ENCODE measurements at places on chromosomes 7 and 10.

DNA sequence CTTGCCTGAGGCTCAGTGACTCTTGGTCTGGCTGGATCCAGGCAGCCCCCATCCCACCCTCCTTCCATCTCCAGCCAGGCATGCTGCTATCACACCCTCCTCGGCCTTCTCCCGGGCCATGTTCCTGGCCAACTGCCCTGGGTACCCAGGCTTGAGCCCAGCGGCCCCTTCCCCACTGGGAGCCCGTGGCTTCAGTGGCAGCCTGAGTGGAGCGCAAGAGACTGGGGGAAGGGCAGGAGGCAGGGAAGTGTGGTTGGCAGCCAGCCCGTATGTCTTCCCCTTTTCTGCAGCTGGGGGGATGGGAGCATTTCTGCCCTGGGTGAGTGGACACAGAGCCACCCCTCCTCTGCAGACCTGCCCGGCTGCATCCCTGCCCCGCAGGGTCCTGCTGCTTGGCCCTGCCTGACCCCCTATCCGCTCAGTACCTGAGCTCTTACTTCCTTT lies 148.5 kb downstream of the ARHGAP22 start:
- no peak for DNase-seq

DNA sequence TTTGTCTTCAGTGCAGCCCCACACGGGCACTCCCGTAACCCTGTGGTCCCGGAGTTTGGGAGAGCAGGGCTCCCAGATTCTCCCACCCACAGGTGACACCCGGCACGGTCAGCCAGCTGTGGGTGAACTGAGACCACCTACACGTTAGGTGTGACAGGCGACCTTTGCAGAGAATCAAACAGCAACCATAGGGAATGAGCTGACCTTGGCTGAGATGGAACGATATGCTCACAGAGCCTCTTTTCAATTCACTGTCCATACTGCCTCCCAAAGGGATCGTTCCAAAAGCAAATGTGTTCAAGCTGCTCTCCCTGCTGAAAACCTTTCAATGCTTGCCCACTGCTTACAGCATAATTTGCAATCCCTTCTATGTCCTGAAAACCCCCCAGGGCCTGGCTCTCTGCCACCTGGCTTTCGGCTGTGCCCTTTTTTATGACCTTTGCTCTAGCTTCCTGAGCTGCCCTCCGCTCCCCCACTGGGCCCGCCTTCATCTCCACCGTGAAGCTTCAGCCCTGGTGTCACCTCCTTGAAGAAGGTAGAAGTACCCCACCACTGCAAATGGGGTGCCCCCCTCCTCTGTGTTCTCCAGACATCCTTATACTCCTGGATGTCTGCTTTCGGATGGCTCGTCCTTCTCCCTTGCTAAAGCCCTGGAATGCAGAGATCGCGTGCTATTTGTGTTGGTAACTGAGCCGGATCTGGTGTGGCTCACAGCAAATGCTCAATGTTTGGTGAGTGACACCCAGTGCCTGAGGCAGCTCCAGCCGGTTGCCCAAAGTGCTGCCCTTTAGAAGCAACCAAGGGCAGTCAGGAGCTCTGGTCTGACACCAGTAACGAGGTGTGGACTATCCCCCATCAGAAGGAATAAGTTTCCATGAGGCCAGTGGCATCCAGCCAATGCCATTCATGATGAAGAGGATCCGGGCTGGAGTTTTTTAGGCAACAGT lies 90.4 kb downstream of the KIAA1549 start:
- no peak for DNase-seq

GRCh38 chr7:101625031-101625791 lies 3.9 kb downstream of the MYL10 start:
- no peak for DNase-seq

DNA sequence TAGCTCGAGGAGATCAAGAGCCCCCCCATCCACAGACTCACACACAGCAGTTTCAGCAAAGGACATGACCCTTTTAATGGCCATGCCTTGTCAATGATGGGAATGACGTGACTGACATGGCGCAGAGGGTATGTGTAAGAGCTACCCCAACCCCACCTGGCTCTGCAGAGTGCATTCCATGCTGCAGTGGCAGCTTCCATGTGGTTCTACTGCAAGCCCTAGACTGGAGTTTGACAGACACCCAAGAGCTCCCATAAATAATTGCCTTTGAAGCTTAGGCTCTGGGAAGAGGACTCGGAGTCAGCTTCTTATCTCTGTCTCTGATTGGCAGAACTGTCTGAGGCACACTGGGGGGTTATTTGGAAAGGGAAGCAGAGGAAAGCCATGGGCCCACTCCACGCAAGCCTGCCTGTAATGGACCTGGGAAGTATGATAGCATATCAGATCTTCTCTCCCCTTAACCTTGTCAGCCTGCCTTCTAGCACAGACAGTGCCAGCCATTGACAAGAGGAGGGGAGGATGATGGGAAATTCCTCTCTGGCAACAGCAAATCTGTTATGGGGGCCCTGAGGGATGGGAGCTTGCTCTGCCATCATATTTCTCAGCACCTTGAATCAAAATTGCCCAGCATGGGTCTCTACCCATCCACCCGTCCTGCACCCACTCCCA lies 478.5 kb upstream of the PODXL start:
- DNase-seq: no peak

GRCh38 chr10:129784891-129785290 lies 179.2 kb downstream of the EBF3 start:
- DNase-seq: no peak

GRCh38 chr7:118045629-118046028 lies 138.3 kb upstream of the LSM8 start:
- DNase-seq: no peak

GRCh38 chr10:69415951-69416350 lies 767 bp downstream of the TACR2 start:
- no peak for DNase-seq

GRCh38 chr10:104122225-104123107 lies 495 bp downstream of the SFR1 start:
- DNase-seq: no peak

- DNase-seq: no peak
Measured at GRCh38 chr7:116120839-116121238, 89.5 kb upstream of the TES start.

- DNase-seq: no peak
Measured at GRCh38 chr10:63703740-63704345, 182.6 kb downstream of the REEP3 start.

- DNase-seq: no peak
Measured at GRCh38 chr10:119221666-119222065, 14.3 kb downstream of the GRK5 start.

DNA sequence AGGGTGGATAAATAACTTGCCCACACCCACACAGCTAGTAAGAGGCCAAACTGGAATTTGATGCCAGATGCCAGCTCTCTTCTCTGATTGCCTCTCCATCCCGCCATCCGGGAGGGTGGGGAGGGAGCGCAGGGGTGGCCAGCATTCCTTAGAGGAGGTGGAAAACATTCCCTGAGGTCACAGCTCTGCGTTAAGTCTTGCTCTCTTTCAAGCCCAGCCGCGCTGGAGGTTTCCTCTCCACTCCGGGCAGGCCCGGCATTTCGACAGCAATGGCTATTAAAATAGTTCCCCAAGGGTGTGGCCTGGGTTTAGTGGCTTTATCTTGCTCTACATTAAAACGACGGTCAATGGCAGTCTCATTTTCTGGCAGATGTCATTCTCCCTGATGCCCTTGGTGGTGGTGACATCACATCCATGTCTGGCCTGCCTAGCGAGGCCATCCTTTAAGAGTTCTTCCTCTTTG lies 16.1 kb upstream of the C10orf71 start:
- DNase-seq: no peak

GRCh38 chr10:110822035-110822711 lies 49.6 kb upstream of the PDCD4 start:
- DNase-seq: no peak

- DNase-seq: no peak
Measured at GRCh38 chr10:122349758-122350369, 24.6 kb upstream of the PLEKHA1 start.

DNA sequence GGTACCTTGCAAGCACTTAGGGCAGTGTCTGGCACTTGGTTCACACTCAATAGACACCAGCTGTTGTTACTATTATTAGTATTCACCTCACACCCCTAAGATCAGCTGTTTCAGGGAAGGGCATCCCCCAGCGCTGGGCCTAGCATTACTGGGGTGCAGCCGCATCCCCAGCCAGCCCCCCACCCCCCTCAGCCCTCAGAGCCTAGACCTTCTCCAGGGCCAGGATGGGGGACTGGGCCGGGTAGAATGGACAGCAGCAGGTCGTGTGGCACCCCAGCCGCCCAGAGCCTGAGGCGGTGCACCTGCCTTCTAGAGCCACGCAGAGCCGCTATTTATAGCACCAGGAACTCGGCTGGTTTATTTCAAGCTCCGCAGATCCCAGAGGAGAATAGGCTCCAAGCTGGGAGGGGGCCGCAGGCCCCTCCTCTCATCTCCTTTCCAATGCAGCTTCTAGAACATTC lies 60.5 kb downstream of the GTF2IRD1 start:
- no peak for DNase-seq

DNA sequence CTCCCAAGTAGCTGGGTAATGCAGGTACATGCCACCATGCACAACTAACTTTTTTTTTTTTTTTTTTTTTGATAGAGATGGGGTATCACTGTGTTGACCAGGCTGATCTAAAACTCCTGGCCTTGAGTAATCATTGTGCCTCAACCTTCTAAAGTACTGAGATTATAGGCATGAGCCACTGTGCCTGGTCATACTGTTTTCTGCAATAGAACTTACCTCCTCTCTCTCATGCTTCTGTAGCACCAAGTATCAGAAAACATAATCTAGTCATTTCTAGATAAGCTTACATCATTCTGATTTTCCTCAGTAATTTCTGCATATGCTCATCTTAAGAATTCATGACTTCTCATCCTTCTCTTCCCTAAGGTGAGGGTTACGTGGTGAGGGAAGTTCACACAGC lies 210.0 kb downstream of the IMMP2L start:
- no peak for DNase-seq

GRCh38 chr7:43006008-43006407 lies 73.8 kb downstream of the MRPL32 start:
- no peak for DNase-seq

DNA sequence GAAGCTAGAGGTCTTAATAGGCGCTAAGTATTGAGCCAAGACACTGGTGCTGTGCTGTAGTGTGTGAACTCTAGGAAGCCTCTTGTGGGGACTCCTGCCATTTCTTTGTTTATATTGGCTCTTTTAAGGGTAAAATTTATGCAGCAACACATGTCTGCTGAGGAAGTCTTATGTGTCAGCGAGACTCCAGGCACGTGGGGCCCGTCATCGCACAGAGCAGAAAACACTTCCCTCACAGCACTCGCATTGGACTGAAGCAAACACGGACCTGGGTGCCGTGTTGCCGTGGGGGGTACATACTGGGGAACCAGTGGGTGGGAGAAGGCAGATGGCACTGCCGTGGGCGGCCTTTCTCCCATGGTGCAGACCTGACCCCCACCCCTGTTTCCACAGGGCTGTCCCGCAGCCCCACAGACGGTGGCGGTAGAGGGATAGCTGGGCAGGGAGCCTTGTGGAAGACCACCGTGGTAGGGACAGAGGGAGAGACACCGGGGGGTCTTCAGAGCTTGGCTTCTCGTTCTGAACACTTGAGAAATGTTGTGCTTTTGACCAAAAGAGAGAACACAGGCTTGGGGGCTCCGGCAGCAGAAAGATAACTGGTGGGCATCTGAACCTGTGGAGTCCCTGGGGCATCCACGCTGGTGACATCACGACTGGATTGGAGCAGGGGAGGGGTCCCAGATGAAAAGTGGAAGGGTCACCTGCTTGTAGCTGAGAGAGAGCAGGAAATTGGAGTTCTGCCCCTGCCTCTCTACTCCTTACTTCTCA lies 284.7 kb upstream of the SHH start:
- DNase-seq: no peak

DNA sequence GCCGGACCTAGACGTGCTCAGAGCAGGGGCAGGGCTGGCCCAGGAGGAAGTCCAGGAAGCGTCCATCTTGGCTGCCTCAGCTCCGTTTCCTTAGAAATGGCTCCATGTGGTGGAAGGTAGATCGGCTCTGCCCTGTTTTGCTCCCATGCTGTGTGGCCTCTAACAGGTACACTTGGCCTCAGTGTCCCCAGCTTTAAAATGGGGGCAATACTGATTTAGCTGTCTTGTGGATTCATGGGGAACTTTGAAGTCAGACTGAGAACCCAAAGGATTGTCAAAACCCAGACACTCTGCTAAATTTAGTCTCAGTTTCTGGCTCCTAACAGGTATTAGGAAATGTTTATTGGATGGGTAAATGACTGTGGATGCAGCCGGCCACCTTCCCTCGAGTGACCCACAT lies 15.9 kb downstream of the MTURN start:
- DNase-seq: no peak

- DNase-seq: no peak
Measured at GRCh38 chr7:151724920-151725584, 151.9 kb downstream of the PRKAG2 start.

DNA sequence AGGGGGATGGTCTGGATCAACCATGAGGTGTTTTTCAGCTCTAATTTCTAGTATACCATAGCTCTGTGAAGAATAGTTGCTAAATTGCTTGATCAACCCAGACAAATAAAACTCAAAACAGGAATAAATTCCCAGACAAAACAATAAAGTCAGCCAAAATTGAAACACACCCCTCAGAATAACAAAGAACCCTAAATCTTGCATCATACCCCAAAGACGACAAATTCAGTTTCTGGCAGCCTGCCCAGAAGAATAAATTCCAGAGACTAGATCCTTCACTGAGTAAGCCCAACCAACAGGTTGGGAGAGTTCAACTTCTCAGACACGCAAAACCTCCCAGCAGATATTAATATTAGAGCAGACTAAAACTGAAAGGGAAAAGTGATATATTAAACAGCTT lies 11.2 kb upstream of the SEM1 start:
- DNase-seq: no peak

GRCh38 chr10:49611816-49612512 lies 1.9 kb downstream of the SLC18A3 start:
- no peak for DNase-seq

- no peak for DNase-seq
Measured at GRCh38 chr7:155452505-155453295, 5.2 kb upstream of the EN2 start.

- no peak for DNase-seq
Measured at GRCh38 chr7:32379510-32380112, 110.6 kb downstream of the LSM5 start.

DNA sequence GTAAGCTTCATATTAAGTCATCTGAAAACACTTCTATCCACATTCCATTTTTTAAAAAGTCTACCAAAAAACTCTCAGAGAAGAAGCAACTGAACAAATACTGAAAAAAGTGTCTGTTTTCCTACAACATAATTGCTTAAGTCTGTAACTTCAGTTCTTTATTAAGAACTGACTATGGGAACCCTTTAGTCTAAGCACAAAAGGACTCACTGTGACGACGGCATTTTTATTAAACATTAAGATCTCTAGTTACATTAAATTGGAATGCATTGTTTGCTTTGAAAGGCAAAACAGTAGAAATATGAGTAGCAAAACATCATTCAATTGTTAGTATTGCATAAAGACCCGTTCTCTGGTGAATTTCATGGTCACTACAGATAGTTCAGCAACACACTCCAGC lies 5.8 kb upstream of the FAM3C start:
- no peak for DNase-seq

- no peak for DNase-seq
Measured at GRCh38 chr7:75687246-75688088, 51.3 kb downstream of the HIP1 start.

All from activated T-cell treated with anti-CD3 and anti-CD28 coated beads for 4 hours (primary cell).